ENCODE measurements at places on chromosomes 1 and 21.

GRCh38 chr21:46153247-46154154, 1.9 kb downstream of the FTCD start:
- peak; percentile 16 for DNase-seq

- no peak for DNase-seq
Observed at GRCh38 chr1:192811006-192811405, 2.2 kb downstream of the RGS2 start.

- DNase-seq: no peak
Observed at GRCh38 chr21:39221282-39221996, 38.2 kb upstream of the PSMG1 start.

GRCh38 chr1:157288492-157288891, 150.3 kb upstream of the ETV3 start:
- no peak for DNase-seq

GRCh38 chr1:97348599-97349265, 572.1 kb downstream of the DPYD start:
- DNase-seq: no peak

DNA sequence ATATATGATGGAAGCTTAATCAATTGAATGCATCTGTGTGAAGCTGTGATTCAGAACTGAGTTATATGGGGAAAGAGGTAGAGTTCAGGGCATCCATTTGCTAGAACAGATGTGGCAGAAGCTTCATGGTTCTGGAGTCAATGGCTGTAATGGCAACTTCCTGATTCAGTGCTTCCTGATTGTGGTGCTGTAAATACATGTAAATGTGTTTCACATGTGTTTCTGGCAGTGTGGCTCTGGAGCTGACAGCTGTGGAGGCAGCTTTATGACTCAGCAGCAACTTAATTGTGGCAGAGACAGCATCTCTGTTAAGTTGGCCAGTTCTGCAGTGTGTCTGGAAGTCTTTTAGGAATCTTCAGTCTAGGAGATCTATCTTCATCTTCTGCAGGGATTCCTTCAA, 226.6 kb upstream of the ZRANB2 start:
- no peak for DNase-seq

DNA sequence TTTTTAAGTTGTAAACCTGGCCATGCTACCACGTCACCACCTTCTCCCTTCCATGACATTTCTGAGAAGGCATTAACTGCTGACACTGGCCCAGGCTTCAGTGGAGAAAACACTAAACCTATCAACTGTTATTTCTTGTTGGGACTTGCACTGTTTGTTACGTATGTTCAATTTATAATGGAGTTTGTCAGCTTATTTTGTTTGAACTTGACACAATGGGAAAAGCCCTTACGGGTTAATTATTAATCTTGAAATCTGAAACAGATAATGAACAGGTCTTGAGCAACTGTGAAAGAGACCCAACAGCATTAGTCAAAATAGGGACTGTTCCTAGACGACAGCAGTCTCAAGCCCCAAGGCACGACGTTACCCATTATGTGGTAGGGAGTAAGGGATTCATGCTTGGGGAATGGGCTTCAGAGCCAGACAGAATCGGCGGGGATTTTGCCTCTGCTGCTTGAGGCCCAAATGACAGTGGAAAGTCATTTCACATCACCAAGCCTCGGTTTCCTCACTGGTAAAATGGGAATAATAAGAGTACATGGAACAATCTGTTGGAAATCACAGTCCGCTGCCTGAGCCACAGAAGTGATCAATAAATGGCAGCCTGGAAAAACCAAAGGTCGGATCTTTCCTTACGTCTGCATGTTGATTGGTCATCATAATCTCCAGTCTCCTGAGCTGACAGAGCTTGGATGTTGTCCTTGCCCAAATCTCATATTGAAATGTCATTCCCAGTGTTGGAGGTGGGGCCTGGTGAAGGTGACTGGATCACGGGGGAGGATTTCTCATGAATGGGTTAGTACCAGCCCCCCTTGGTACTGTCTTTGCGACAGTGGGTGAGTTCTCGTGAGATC, 44.5 kb downstream of the TIAM1 start:
- DNase-seq: no peak

- no peak for DNase-seq
Observed at GRCh38 chr1:89833183-89834082, 12.6 kb downstream of the LRRC8D start.

DNA sequence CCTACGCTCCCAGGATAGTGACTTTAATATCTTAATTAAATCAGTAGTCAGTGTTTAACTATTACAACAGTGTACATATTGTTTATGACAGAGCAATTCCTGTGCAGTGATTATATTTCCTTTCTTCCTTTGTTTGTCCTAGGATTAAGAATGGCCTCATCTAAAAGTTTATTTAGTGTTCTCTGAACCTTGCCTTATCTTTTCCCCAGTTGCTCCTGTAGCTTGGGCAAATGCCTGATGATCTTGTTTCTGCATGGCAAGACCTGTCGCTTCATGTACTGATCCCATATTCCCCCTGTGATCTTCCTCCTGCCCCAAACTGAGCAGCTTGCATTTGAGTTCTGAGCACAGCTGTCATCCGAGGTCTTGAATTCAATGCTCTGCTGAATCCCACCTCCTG, 69.1 kb upstream of the STUM start:
- no peak for DNase-seq

- no peak for DNase-seq
Observed at GRCh38 chr1:32031578-32032274, 18.1 kb downstream of the KHDRBS1 start.

DNA sequence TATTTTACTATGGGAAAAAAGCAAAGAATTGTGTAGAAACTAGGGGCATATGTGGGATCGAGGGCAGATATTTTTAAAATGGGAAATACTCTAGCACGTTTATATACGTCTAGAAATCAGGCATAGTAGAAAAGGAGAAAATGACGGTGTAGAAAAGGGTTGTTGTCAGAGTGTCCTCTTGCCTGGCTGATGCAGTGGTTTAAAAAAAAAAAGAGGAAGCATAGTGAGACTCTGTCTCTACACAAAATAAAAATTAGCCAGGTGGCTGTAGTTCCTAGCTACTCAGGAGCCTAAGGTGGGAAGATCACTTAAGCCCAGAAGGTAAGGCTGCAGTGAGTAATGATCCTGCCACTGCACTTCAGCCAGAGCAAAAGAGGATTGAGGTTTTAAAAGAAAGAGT, 64.7 kb upstream of the LRRC7 start:
- DNase-seq: no peak

GRCh38 chr1:183883623-183884022, 78.7 kb downstream of the RGL1 start:
- DNase-seq: no peak

GRCh38 chr1:17128361-17128760, 9.1 kb upstream of the PADI2 start:
- DNase-seq: no peak

DNA sequence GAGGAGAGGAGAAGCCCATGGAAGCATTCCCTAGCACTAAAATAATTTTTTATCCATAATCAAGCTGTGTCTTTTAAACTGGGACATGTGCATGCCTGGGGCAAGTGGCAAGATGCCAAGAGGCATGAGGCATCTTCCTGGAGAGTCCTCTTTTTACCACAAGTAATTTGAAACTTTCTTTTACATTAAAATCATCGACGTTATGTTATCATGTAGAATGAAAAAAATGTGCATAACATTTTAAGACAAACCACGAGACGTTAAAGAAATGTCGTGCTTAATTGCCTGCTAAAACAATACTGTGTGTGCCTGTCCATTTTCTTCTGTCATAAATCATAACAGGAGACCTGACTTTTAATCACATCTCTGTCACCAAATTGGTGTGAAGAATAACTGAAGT, 1.5 kb downstream of the STYXL2 start:
- DNase-seq: no peak

DNA sequence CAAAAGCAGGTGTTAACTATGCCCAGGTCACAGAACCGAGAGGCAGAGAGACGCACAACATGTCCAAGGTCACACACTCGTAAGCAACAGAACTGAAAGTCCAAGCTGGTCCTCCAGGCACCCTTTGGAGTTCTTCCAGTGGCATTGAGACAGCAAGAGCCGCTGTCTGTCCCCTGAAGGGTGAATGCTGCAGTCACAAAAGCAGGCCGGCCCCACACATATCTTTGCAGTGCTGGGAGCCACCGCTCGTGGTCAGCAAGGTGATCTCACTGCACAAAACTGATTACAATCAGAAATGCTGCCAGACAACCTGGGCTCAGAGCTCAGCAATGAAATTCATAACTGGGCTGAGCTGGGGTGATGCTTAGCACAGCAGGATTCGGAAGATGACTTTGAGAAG, 47.4 kb upstream of the RAB4A start:
- no peak for DNase-seq

GRCh38 chr1:33185541-33185940, 3.7 kb upstream of the TRIM62 start:
- no peak for DNase-seq

DNA sequence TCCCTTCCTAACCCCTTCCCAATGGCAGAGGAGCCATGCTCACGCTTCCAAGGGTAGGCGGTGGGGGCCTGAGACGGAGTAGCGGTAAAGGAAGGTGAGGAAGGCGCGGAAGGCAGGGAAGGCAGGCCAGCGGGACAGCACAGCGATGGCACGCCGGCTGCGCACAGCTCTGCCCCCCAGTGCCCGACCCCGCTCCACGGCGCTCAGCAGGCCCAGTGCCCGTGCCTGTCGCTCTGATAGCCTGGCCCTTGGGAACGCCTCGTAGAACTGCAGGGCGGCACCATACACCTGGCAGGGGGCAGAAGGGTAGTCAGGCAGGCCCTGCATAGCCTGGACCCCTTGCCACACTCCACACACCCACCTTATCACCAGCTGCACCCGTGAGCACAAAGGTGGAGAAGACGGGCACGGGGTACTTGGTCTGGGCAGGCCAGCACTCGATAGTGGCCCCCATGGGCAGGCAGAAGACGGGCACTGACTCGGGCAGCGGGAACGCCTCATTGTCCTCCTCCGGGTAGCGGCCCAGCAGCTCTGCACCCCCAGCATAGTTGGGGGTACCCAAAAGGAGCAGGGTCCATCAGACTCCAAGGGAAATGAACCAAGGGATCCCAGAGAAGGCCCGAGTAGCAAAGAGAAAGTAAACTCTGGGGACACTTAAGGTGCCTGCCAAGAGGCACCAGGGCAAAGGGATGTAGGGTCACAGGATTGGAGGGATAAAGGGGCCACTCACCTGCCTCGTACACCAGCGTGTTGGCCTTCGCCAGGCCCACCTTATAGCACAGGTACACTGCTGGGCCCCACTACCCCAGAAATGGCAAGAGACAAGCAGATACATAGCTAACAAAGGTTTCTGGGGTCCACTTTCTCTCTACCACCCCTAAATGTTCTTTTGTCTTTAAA, 4.4 kb downstream of the DENND4B start:
- DNase-seq: no peak

- DNase-seq: peak; percentile 59
Observed at GRCh38 chr21:38733972-38734546, 71.7 kb upstream of the ETS2 start.

DNA sequence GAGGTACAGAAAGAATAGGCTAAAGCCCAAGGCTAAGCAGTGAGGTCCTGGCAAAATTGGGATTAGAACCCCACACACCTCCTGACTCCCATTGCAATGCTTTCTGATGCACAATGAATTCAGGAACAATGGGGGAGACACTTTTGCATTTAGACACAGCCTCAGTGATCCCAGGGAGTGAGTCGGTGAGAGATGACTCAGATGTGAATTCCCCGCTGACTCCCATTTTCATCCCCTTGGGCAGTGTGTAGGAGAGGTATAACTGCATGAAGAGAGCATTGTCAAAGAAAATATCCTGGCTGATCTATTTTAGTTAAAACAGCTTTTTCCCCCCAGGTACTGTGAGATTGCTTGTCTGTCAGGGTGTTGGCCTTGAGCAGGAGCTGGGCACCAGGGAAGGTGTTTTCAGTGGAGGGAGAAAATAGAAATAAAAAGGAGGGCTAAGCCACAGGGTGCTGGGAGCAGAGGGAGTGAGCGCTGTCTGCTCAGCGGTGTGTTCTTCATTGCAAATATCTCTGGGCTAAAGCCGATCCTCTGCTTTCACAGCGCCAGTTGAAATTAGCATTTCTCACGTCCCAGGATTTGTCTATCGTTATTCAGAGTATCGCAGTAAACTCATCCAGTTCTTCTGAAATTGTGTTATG, 247.7 kb upstream of the PTBP2 start:
- no peak for DNase-seq

DNA sequence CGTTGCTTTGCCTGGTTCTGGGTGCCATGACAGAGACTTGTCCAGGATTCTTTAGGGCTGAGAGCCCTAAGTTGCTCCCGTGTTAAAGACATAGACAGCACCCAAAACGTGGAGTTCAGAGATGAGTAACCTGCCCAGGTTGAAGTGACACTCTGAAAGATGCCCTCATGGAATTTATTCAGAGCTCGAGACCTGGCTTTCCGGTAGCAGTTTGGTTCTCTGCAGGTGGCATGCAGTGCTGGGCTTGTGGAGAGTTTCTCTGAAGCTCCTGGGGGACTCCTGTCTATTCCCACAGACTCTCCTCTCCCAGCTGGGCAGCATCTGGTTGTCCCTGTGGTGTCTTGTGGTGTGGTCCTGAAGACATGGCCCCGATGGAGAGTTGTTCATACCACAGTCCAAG, 241.0 kb downstream of the RHOU start:
- DNase-seq: no peak

- no peak for DNase-seq
Observed at GRCh38 chr1:179781962-179782361, 38.9 kb downstream of the FAM163A start.

DNA sequence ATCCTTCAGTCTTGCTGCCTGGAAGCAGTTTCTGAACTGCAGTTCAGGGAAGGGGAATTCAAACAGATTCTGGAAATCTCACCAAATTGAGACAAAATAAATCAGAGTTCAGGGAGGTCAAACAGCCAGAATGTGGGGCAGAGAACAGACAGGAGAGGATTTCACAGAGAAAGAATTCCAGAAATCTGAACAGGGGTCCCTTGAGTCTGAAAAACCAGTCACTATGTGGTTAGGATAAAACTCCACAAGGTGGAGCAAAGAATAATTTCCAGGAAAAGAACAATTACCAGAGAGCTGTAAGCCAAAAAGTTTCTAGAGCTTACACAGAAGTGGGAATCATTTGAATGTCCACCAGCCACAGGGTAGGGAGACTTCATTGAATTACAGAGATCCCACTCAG, 84.7 kb downstream of the URB2 start:
- no peak for DNase-seq

- no peak for DNase-seq
Observed at GRCh38 chr1:45922374-45922773, 119.0 kb downstream of the MAST2 start.
